ENCODE measurements at places on chromosomes 13 and 19.

DNA sequence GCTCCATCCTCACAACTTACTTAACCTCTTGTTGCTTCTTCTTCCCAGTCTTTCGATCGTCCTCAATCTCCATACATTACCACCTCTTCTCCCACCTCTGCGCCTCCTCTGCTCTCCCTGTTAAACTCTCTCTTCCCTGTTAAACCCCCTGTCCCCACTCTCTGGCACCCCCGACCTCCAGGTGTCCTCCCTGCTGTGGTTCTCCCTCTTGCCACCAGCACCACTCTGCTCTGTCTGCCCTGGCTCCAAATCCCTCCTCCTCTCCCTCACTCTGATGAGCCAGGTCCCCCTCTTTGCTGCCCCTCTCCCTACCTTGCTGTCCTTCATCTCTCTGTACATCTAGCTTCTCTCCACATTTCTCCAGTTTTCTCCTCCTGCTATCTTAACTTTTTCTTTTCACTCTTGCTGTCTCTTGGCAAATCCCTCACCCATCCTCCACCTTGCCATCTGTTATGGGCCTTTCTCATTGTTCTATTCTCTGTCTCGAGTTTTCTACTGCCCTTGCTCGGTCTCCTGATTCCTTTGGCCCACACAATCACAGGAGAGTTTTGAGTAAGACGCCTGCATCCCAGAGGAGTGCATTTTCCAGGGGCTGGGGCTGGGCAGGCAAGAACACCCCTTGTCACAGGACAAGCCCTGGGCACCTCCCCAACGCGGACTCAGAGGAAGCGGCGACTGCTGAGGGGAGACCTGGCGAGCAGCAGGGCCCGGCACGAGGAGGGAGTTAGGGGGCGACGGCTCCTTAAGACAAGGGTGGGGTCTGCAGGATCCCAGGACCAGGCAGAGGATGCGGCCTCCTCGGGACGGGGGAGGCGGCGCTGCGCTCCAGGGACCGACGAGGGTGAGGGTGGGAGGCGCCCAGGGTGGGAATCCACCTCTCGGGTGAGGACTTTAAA lies 21.4 kb upstream of the ERVV-1 start:
- DNase-seq, result peak; percentile 2

- DNase-seq, result no peak
Observed at GRCh38 chr13:45713721-45714120, 11.6 kb downstream of the CBY2 start.

- no peak for DNase-seq
Observed at GRCh38 chr19:45235485-45235884, 9.7 kb downstream of the EXOC3L2 start.

DNA sequence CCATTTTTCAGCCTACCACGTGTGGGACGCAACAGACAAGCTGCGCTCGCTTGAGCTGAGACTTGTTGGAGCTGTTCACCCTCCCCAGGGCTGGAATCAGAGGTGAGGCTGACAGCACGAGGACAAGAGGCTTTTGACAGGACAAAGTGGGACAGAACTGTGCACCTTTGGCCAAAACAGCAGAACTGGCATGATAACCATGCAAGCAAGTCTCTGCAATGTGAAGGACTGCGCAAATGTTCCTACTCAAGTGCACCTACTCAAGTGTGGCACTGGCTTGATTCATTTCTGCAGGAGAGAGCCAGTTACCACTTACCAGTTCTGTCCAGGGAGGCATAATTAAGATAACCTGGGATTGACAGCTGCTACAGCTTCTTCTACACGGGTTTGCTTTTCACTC lies 62.2 kb upstream of the TM9SF2 start:
- DNase-seq, result no peak

DNA sequence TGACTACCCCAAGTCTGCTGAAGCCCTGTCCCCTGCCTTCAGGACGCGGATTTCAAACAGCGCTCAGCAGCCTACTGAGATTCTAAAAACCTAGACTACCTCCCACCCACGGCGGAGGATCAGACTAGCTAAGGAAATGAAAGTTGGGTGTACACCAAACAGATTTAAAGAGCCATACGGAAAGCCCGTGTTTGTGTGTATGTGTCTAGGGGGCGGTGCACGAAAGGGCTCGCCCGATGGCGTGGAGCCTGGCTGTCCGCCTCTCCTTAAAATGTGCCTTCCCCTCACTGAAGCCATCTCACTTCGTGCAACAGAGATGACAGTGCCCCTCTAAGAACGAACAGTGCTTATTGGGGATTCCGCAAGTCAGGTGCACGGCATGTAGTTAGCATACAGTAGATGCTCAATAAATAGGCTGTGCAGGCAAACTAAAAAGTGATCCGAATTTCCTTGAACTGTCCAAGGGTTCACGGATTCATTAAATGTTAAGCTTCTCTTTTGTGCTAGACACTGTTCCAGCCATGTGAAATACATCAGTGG lies 639 bp downstream of the LENG1 start:
- DNase-seq, result no peak

DNA sequence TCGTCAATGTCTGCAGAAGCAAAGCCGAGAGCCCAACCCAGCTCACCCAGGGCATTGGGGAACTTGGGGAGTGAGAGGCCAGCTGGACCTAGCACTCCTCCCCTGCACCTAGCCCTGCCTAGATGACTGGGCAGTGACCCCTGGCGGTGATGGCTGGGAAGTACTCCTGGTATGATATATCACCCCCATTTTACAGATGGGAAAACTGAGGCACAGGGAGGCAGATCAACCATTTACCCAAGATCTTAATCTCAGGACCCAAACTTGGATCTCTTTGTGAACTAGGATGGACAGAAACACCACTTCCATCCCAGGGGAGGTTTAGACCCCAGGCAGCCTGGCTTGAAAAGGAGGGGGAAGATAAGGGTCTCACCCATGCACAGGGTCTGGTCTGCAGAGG lies 43.5 kb downstream of the CCL25 start:
- DNase-seq, result no peak

Data from fibroblast of gingiva (primary cell).